ENCODE measurements at places on chromosomes 7 and 10. TPM values are rescaled to one million over a fixed set of nuclear protein-coding genes. Genes with fewer than 3 reads are reported as not detected.

- peaks cover 6% of the 10 kb centered on the region for H3K4me1 ChIP-seq
- no peaks in the 10 kb centered on the region for H3K27me3 ChIP-seq
- DNase-seq, result no peak
Observed at GRCh38 chr7:6015917-6016652, 7.0 kb downstream of the AIMP2 start.

The NPC1L1 gene
- 0.16 TPM for total RNA-seq

The EPHB4 gene
- total RNA-seq, result 12.3 TPM

DNA sequence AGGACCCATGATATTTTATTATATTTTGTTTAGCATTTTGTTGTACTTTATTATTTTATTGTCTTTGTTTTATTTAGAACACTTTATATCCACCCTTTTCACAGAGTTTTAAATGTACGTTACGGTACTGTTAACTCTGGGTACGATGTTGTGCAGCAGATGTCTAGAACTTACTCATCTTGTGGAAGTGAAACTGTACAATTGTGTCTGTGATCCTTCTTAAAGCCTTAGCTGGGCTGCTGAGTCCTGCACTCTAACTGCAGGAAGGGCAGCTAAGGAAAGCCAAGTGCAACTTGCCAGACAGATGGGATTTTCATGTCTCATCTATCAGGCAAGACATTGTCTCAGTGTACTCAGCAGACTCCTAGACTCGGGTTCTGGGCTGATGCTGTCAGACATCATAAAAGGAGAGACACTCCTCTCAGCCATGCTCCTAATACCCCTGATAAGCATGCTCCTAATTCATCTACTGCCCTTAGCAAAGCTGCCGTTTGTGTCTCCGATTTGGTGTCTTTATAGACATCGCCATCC is 14.6 kb upstream of the INSYN2A start:
- no peak for DNase-seq
- H3K4me1 ChIP-seq, result no peaks in the 10 kb centered on the region
- no peak overlapping the region for H3K4me3 ChIP-seq
- H3K36me3 ChIP-seq, result no peaks in the 10 kb centered on the region

The SYCE1 gene
- 0.99 TPM for total RNA-seq

Measured in naive thymus-derived CD8-positive, alpha-beta T cell (primary cell).